ENCODE measurements at places on chromosomes 5 and 9.

- DNase-seq = no peak
Observed at GRCh38 chr5:16732356-16732755, 115.6 kb upstream of the RETREG1 start.

DNA sequence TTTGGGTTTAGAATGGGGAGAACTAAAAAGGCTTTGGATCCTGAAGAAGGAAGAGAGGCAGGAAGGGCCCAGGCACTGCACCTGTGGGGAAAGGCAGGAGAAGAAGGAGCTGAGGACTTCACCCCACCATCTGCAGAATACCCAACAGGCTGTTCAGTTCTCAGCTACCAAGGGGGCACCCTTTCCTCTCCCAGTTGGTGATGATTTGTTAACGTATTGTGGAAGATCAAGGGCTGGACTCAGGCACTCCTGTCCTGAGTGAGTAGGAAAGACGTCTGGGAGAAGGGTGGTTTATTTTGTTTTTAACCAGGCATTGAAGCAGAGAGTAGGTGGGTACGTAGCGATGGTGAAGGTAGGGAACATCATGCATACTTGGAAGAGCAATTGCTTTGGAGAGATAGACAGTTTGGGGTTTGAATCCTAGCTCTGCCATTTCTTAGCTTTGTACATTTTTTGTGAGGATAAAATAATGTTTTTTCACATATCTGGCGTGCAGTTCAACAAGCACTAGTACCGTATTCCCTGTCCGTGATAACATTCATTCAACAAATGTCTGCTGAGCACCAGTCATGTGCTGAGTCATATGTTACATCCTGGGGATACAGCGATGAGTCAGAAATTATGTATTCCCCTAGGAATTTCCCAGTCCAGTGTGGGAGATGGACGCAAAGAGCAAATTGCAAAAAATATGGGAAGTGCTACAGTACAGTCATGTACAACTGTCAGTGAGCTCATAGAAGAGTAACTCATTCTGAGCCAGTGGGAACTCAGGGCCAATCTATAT, 2.1 kb downstream of the MSANTD3 start:
- DNase-seq = no peak

DNA sequence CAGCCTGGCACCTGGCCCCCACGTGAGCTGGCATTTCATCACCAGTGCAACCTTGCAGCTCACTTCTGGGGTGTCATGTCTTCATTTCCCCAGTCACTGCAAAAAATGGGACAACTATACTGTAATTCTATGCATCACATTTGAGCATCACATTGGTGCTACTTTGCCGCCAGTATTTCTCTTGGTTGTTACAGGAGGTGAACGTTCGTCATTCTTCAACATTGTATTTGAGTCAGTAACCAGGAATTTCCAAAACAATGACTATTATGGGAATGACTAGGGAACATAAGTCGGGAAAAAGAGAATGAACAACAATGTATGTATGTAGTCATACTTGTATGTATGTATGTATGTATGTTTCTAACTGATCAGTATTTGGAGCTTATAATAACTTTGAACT, 1278.0 kb downstream of the EFNA5 start:
- no peak for DNase-seq

- DNase-seq = peak; percentile 29
Observed at GRCh38 chr9:10612641-10613398, at the start of gene PTPRD. Gene PTPRD (minus strand): TSS chr9:10613002.

- DNase-seq = no peak
Observed at GRCh38 chr9:96082516-96083232, 207.2 kb downstream of the ERCC6L2 start.

GRCh38 chr5:57215629-57216195, 41.9 kb downstream of the GPBP1 start:
- DNase-seq = no peak

DNA sequence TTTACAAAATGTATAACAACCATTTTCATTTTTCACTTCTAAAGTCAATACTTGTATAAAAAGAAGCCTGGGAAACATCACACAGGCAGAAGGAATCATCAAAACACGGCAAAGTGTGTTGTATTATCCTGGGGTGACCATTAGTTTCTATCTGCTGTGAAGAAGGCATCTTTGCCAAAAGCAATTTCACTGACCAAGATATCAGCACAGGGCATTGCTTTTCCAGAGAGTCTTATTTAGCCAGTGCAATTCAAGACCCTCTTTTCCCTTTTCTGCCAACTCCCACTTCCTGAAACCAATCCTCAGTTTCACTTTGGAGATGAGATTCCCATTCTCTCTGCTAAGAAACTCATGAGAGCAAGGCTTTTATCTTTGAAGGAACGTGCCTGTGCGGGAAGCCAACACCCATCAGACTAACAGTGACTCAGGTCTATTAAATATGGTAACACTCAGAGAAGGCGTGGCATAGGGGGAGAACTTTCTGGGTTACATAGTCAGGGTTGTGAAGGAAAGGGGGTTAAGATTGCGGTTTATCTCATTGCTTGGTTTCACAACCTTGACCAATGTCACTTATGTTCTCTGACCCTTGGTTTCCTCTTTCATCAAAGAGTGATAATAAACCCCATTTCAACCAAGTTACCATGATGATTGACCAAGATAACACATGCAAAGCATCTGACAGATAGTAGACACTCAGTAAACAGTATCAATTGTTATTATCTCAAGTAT, 666.9 kb upstream of the KLF4 start:
- DNase-seq = no peak

DNA sequence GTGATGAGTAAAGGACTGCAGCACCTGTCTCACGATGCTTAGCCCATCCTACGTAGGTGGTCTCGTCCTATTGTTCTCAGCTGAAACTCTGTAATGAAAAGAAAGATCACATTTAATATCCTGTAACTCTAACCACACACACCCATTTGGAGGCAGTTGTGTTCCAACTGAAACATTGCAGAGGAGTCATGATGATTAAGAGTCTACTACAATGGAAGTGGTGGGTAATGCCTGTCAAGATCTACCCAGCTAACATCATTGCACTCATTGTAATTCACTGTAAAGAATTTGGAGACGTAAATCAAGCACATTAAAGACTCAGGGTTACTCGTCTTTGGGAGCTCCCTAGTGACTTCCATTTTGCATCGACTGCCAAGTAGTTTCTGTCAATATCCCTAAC, 106.0 kb upstream of the PTPN3 start:
- DNase-seq = no peak

DNA sequence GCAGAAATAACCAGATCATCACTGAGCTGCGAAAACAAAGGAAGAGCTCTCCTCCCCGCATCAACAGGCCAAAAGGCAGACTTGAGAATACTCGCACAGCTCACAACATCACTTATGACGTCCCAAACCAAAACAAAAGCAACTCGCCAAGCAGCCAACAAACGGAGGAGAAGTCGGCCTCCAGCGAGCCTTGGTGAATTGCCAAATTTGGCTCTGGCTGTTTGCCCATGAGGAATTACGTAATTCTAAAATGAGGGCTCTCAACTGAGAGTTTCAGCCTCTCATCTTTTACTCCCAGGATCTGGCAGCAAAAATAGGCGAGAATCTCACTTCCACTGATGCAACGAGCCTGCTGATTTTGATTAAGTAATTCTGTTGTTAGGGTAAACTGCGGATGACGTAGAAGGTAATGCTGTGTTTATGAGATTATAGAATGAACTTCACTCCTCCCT, 51.7 kb upstream of the SEMA6A start:
- DNase-seq = no peak

DNA sequence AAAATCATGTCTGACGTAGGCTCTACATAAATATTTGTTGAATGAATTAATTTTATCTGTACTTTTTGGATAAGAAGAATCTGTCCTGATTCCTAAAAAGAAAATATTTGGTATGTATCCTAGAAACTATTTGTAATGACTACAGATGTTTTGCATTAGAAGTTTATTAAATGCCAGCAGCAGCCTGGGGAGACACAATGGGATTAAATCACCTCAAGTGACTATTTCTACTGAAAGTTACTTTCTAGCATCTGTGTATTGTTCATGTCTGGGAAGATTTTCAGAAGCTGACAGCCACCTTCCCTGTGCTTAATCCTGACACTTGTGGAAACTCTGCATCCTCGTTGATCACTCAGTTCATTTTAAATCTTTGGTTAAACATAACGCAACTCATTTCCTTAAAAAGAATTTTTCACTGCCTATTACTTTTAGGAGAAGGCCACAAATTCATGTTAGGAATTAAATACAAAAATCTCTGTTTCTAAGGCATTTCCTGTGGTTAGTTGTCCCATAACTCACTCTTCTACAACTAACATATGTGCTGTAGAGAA, 209.3 kb upstream of the PPP1R2B start:
- no peak for DNase-seq

- DNase-seq = no peak
Observed at GRCh38 chr9:7507026-7507425, 292.6 kb downstream of the DMAC1 start.

- no peak for DNase-seq
Observed at GRCh38 chr9:37382982-37383357, 39.5 kb upstream of the GRHPR start.

DNA sequence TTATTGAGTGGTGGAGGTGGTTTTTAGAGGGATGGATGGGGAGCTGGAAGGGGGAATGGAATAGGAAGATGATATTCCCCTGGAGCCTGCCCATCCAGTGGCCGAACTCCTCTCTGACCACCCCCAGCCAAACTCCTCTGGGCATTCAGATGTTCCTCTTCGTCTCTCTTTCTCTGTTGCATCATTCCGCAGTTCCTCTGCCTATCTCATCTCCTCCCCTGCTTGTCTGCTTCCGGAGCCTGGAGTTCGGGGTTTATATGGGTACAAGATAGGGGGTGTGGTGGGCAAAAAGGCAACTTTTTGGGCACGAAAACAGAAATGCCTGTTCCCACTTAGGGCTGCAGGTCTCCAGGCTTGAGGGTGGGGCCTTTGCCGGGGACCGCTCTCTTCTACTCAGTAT, 12.2 kb upstream of the CDK5RAP2 start:
- DNase-seq = no peak

- no peak for DNase-seq
Observed at GRCh38 chr5:124876983-124877382, 130.5 kb upstream of the ZNF608 start.

DNA sequence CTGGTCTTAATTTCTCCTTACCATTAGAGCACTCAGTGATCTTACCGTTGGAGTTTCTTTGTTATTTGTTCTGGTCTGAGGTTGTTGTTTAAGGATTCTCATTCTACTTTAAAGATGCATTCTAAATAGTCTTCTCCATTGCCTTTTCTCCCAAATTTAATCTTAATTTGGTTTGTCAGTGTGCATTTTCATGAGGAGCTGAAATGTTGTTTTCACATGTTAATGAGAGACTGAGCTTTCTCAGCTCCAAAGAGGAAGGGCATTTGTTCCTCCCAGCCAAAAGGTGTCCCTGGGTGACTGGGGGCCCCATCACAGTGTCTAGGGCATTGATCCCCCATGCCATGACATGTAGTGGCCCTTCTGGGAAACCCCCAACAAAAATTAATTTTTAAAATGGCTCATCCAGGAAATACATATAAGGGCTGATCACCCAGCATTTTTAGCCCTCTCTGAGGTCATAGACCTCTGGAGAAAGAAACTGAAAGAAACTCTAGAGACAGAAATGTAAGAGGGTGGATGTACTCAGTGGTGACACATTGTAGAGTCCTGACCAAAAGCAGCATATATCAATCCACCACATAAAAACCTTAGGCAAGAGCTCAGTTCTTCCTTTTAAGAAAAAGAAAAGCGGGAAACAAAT, 240.4 kb upstream of the RAI14 start:
- DNase-seq = no peak

DNA sequence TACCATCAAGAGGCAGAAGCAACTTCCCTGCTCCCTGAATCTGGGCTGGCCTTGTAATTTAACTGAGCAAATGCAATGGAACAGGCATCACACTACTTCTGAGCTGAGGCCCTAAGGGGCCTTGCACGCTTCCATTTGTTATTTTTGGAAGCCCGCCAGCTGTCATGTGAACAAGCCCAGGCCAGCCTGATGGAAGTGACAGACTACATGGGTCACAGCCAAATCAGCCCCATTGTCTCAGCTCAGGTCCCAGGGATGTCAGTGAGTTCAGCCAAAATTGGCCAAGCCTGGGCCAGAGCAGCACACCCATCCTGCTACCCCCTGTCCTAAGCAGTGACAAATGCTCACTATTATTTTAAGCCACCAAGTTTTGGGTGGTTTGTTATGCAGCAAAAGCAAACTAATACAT, 72.8 kb downstream of the PRRT1B start:
- no peak for DNase-seq

DNA sequence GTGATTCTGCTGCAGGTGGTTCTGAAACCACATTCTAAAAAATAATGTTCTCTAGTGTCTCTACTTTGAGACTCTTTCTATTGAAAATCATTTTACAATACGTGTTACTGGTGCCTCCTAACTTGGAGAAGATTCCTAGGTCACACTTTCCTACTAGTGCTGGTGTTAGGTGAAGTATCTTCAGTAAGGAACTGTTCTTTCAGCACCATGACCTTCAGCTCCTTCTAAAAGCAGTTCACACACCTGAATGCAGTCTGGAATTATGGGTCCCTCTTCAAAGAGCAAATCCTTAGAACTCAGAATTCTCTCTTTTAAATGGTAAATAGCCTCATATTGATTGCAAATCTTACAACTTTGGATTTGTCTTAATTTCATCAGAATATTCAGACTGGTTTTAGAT, 10.6 kb upstream of the DPYSL3 start:
- DNase-seq = no peak

DNA sequence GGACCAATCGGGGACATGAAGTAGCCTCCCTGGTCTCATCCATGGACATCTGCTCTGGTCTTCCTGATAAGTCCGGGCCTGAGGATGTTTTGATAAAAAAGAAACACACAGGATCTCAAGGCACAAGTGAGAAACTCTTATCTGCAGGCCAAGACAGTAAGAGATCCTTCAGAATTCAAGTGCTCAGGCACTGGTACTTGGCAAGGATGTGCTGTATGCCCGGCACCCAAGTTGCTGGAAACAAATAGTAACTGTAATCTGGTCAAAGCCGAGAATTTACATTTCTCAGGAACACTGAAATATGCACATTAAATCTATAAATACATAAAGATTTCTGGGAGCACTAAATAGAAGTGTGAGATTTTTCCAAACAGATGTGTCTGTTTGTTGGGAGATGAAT, 165.7 kb downstream of the SPOCK1 start:
- no peak for DNase-seq

GRCh38 chr5:107985144-107985543, 314.4 kb upstream of the EFNA5 start:
- DNase-seq = no peak

DNA sequence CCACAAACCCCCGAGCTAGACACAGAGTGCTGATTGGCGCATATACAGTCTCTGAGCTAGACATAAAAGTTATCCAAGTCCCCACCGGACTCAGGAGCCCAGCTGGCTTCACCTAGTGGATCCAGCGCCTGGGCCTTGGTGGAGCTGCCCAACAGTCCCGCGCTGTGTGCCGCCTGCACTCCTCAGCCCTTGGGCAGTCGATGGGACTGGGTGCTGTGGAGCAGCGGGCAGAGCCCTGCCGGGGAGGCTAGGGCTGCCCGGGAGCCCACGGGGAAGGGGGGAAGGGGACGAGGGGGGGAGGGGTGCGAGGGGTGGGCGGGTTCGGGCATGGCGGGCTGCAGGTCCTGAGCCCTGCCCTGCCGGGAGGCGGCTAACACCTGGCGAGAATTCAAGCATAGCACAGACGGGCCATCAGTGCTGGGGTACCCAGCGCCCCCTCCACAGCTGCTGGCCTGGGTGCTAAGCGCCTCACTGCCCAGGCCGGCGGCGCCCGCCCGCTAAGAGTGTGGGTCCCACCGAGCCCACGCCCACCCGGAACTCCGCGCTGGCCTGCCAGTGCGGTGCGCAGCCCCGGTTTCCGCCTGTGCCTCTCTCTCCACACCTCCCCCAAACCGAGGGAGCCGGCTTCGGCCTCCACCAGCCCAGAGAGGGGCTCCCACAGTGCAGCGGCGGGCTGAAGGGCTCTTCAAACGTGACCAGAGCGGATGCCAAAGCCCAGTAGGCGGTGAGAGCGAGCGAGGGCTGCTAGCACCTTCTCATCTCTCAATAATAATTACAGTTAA, 391.2 kb upstream of the NUDT12 start:
- DNase-seq = no peak
